ENCODE measurements at places on chromosomes 1 and 21. TPM values are rescaled to one million over a fixed set of nuclear protein-coding genes. Genes with fewer than 3 reads are reported as not detected.

- ATAC-seq = no peak
Observed at GRCh38 chr1:169624122-169624521, 5.8 kb downstream of the SELP start.

DISC1 gene
- total RNA-seq = 9.8 TPM

GRCh38 chr1:2633936-2634491, 1.2 kb upstream of the MMEL1 start:
- ATAC-seq = no peak

DNA sequence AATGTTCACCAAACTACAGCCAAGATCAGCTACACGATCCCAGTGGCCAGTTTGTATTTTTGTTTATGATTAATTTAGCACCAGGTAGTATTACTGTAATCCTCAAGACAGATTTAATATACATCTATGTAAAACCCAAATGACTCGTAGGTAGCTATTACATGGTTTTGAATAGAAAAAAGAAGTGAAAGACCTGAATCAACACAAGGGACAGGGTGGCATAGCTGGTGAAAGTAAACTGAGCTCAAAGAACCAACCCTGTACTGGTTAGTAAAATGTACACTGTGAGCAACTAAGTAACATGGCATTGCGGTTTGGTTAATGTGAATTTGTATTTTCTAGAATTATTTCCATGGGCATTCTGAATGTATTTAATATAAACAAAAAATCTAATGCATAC, 8.8 kb downstream of the GPATCH2 start:
- ATAC-seq = no peak

DNA sequence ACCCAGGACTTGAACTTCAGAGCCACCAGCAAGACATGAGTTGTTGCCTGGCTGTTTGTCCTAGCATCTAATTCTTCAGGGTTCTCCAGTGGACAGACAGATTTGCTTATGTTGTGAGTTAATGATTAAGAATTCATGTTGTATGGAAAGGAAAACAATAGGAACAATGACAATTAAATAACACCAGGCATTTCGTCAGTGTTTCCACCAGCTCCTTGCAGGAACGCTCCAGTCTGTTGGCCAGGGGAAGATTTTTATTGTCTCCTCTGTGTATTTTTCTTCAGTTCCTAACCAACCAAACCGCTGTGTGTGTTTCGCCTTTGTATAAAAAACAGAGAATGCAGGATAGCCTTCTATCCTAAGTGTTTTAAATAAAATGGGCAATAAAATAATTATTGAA, 64.4 kb upstream of the PTGFR start:
- no peak for ATAC-seq

DNA sequence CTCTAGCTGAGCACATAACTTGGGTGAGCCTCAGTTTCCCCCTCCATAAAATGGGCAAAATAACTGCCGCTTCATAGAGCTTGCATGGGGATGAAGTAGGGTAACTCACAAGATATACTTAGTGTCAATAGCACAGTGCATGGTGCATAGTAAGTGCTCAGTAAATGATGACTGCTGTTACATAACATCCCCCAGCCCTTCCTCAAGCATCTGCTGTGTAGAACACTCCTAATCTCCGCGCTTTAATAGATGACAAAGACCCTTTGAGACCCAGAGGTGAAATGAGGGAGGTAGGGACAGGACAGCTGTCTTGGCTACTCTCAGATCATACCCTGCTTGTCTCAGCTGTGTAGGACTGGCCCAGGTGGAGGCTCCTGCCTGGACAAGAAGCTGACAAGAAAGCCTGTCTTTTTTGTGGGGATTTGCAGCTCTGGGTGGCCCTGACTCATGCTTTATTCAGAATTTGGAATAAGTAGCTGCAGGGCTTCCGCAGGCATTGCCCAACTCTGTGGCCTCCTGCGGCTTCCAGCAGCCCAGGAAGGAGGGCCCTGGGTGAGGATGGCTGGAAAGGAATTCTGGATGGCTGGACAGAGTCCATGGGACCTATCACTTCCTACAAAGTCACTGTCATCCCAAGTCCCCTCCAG, 20.7 kb upstream of the PADI4 start:
- no peak for ATAC-seq

JUN gene
- 102 TPM for total RNA-seq

DNA sequence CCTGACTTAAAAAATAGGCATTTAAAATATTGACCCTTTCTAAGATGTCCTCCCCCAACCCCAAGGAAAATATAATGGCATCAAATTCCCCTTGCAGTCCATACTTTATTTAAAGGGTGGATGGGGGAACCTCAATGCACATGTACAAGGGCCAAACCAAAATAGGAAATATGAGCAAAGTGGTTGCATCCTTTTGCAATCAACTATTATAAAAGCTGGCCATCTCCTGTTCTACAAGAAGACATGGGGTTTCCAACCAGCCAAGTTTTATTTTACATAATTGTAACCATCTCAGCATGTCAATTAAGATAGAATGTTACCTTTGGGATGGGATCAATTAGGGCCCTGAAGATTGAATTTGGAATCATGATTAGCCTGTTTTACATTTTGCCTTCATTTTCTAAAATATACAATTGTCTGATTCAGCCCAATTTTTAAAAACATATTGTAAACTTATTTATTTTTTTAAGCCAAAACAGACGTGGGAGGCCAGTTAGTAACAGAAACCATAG, 146.7 kb upstream of the NFIA start:
- no peak for ATAC-seq

CASQ1 gene
- 8.8 TPM for total RNA-seq

DNA sequence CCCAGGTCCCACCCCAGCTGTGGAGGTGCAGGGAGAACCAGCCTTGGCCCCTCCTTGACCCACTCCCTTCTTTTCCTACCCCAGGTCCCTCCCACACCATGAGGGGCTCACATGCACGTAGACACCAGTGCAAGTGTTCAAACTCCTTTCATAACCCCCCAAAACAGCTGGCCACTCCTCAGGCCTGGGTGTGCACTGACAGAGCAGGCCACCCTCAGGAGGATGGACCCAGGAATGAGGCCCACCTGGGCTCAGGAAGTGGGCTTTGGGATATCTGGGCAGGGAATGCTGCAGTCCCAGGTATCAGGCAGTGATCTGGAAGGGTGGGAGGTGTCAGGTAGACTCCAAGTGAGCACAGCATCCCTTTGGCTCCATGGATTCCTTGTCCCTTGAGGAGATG, 723.8 kb downstream of the MATN1 start:
- no peak for ATAC-seq

UQCRHL gene
- 1.2 TPM for total RNA-seq
